ENCODE measurements at places on chromosomes 2 and 18.

GRCh38 chr18:71485611-71486010, 1058.5 kb downstream of the CBLN2 start:
- no peak for DNase-seq

DNA sequence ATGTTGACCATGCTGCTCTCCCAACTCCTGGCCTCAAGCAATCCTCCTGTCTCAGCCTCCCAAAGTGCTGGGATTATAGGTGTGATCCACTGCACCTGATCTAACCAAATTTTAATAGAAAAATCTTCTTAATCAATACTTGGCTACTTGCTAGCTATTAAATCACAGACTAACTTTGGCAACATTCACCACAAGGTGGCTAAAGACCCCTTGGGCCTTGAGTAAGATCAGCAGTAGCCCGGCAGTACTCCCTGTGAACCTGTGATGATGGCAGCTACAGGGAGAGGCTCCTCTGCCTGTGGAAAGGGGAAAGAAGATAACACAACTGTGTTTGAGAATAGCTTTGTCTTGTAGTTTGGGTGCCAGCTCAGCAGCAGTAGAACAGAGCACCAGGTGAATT, 102.9 kb downstream of the SLC39A10 start:
- no peak for DNase-seq

DNA sequence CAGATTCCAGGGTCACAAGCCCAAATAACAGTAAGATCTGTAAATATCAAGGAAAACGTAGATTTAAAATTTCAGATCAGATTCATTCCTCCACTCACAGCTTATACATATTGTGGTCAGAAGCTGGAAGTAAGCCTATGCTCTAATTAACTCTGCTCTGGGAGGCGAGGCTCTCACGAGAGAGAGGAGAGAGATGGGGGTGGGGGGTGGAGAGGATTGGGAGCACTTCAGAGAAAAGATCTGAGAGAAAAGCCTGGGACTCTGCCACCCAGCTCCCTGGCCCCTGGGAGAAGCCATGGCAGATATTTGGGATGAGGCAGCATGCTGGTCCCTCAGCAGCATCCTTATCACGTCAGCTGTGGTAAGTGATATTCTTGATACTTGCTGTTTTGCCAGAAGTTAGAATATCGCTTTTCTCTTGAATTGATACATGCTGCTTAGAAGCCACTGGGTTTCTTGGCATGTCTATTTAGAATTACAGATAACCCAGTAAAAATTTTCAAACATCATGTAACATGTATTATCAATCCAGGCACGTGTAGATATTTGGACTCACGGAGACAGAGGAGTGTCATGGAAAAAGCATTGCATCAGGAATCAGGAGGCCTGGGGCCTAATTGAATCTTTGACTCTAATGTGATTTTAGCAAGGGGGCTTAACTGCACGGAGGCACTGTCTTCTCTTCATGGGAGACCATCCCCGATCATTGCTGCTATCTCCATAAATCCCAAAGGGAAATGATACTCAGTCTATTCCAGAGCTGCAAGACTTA, 265.4 kb downstream of the HRH4 start:
- no peak for DNase-seq

DNA sequence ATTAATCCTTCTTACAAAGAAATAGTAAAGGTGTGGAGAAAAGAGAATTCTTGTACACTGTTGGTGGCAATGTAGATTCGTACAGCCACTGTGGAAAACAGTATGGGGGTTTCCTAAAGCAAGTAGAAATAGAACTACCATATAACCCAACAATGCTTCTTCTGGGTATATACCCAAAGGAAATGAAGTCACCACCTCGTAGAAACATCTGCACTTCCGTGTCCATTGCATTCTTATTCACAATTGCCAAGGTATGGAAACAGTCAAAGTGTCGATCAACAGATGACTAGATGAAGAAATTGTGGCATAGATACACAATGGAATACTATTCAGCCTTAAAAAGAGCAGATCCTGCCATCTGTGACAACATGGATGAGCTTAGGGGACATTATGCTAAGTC, 93.4 kb upstream of the TGIF1 start:
- no peak for DNase-seq

- DNase-seq, result no peak
Measured at GRCh38 chr2:60602388-60602787, 48.9 kb upstream of the BCL11A start.

DNA sequence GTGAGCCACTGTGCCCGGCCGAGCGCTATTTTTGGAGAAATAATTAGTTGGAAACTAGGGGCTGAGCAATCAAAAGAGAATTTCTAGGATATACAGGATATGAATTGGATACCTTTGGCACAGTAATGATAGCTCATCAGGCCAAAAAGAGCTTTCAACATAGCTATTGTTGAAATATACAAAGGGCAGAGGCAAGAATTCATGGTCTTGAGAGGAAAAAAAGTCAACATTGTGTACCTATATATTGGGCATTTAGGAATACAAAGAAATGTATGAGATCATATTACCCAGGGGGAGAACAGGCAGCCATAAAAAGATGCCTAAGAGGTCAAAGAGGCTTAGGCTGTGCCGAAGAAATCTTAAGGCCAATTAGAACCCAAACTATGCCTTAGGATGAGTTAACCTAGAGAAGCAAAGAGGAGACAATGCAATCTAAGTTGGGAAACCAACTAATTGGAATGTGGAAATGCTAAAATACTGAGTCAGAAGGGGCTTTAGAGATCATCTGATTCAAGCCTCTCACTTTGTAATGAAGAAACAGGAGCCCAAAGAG, 99.0 kb downstream of the RBBP8 start:
- no peak for DNase-seq

GRCh38 chr2:25250331-25251070, 82.1 kb upstream of the POMC start:
- DNase-seq, result no peak

DNA sequence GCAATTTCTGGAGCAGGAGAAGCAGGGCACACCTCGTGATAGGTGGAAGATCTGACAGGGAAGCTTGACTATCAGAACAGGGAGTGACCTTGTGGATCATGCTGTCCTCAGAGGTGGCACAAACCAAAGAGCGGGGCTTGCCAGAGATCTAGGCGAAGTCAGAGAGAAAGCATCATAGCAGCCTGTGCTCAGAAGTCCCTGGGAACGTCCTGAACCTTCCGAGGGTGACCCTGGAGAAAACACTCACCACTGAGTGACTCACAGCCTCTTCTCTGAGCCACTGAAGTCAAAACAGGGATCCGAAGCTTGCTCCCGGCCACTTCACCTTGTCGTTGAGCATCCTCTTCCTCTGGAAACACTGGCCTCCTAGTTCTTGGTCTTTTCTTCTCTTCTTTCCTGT, 56.7 kb downstream of the IL1R2 start:
- no peak for DNase-seq

- no peak for DNase-seq
Measured at GRCh38 chr18:71018816-71019215, 730.0 kb downstream of the SOCS6 start.

- DNase-seq, result no peak
Measured at GRCh38 chr18:59156316-59156715, 16.6 kb downstream of the SEC11C start.

DNA sequence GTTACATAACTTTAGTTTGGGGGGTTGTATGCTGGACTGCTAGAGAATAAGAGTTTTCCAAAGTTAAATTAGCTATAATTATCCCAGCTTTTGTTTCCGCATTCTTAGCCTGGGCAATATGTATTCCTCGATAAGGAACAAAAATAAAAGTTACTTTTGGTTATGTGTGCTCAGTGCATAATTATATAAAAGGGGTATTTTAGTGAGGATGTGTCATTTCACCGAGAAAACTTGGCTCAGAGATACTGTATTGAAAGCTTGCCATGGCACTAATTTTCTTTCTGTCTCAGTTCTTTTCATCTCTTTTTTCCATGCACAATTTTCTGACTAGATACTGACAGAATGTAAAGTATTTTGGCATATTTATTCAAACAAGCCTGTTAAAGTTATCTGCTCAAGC, 28.2 kb downstream of the ARHGAP15 start:
- DNase-seq, result no peak

- DNase-seq, result no peak
Measured at GRCh38 chr18:35519148-35519899, 21.6 kb upstream of the INO80C start.

GRCh38 chr2:168439536-168439935, 16.5 kb upstream of the CERS6 start:
- no peak for DNase-seq
